Astrocyte of the hippocampus (primary cell): ENCODE measurements at places on chromosomes 3 and 15.

DNA sequence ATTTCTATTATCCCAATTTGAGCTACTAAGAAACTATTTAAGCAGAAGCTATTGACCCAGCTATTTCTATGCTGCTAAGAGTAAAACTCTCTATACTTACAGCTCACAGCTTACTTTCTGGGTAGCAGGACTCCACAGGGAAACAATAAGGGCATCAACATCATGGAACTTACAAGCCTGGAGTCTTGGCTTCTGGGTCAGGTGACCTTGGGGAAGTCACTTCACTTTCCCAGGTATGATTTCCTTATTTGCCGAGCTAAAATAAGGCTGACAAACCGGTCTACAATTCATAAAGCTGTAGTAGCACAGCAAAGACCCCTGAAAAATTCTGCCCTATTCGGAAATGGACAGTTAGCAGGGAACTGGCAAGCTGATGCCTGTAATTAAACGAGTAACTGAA, 278.3 kb upstream of the NR2F2 start:
- DNase-seq = no peak

- DNase-seq = no peak
Observed at GRCh38 chr15:89002830-89003229, 85.4 kb upstream of the ABHD2 start.

DNA sequence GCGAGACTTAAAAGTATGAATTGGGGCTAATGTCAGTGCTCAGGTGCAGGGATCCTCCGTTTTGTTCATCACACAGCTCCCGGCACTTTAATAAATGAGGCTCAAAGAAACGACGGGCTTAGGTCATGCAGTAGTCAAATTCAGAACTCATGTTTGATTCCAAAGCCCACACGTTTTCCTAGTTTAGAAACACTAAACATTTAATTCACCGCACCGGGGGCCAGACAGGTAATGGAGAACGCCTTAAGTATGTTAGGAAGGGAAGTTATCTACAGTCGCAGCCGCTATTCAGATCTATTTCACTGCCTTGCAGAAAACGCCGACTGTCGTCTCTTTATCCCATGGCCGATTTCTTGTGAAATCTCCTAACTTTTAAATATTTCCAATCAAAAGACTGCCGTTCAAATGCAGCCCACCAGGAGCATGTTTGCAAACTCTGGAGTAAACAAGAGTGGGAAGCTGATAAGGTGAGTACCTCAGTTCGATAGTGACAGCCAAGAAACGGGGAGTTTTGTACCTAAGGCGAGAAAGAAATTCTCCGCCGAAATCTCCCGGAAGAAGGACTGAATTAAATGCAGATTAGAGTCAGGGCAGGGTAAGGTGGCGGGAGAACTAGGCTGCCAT, 569 bp downstream of the HIGD2B start:
- DNase-seq = peak; percentile 1

- no peak for DNase-seq
Observed at GRCh38 chr3:117358717-117359314, 649.2 kb downstream of the TUSC7 start.

- no peak for DNase-seq
Observed at GRCh38 chr3:8505621-8506020, 4.0 kb downstream of the LMCD1 start.

- peak; percentile 84 for DNase-seq
Observed at GRCh38 chr3:71583566-71584393, at the start of gene FOXP1. TSS of gene FOXP1 (minus strand) at chr3:71583728. CDS start at chr3:71198381, 385,347 bp downstream.

- DNase-seq = peak; percentile 38
Observed at GRCh38 chr3:143831208-143831607, 17.1 kb downstream of the SLC9A9 start.

DNA sequence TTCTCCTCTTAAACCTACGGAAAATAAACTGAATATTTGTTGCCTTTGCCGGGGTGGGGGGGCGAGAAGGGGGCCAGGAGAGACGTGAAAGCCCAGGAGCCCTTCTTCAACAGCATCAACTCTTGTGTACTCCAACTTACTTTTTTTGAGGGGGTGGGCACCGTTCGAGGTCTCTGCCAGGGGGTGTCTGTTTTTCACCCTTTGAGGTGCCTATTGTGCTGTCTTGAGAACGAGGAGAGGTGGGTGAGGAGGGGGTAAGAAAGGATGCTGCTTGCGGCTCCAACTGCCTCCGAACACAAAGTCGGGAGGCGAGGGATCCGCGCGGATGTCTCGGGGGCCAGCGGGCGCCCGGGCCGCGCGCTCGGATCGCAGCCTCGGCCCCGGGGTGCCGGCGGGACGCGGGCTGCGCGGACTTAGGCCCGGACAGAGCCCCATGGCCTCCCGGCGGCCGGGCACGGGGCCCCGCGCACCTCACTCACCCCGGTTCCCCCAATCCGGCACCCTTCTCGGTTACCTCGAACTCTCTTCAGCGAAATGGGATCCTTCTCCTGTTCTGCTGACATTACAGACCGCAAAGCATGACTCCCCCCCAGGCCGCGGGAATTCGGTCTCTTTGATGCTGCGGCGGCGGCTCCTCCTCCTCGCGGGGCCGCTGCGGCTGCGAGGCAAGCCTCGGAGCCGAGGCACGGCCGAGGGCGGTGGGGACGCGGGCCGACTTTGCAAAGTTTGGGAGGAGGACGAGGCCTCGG, 650 bp downstream of the PYGO1 start:
- DNase-seq = peak; percentile 81

GRCh38 chr3:142275856-142276255, 50.5 kb upstream of the GK5 start:
- peak; percentile 20 for DNase-seq

GRCh38 chr3:54837964-54838363, 89.9 kb downstream of the LRTM1 start:
- peak; percentile 23 for DNase-seq

GRCh38 chr15:39365873-39366272, 215.0 kb upstream of the THBS1 start:
- DNase-seq = no peak
